ENCODE measurements at places on chromosomes 7 and 10. TPM values are rescaled to one million over a fixed set of nuclear protein-coding genes. Genes with fewer than 3 reads are reported as not detected.

DNA sequence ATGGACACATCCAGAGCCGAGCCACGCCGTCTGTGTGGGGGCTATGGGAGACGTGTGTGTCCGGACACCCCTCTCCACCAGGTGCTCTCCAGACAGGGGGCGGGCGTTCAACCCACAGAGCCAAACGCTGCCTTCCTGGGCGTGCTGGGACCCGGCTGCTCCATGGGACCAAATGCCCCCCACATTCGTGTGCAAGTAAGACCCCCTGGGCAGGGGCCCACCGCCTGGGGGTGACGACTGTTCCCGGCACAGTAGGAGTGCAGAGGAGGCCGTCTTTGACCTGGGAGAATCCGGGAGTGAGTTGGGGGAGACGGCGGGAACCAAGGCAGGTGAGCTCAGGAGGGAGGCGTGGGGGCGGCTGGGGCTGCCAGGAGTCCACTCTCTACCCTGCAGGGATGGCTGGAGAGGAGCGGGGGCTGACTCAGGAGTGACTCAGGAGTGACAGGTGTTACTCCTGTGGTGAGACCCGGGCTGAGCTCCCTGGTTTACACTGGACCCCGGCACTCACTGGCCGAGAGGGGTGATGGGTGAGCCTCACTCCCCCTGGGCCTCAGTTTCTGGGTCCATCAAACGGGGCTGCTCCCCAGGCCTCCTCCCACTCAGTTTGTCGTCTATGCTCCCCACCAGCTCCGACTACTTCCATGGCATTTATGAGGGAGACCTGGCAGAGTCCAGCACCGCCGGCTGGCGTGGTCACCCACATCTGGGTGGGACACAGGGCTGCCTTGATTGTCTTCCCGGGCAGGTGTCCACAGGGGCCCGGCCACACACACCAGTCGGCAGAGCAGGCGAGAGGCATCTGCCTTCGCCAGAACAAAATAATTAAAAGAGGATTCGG is 95.0 kb downstream of the MICALL2 start:
- no peak for DNase-seq

Gene RAMP3
- not detected for total RNA-seq

DNA sequence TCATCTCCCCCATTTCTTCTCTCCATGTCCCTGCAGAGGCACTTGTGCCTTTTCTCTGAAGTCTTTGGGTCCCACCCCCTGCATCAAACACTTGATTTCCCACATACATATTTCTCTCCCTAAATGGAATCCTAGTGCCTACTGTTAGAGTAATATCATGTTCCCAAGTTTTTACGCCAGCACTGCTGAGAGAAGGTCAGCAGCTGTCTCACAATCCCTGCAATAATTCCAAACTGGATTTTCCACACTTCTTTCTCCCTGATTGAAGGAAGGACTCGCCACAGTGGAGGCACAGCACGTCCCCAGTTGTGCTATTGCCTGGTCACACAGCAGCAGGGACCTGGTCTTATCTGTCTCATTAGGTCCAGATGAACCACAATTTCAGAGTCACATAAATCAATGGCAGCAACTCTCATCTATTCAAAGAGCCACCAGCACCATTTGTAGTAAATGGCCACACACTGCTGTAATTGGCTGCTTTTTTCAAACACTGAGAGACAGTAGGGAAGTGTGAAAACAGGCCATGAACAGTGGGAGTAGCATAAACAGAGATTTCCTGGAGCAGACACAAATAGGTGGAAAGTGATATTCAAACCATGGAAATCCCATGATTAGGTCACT is 605.5 kb downstream of the XPNPEP1 start:
- DNase-seq, result no peak

GRCh38 chr7:157560258-157560654 is 223.5 kb downstream of the DNAJB6 start:
- DNase-seq, result no peak

- DNase-seq, result peak; percentile 25
Observed at GRCh38 chr10:4770801-4771553, 55.0 kb upstream of the AKR1E2 start.

DNA sequence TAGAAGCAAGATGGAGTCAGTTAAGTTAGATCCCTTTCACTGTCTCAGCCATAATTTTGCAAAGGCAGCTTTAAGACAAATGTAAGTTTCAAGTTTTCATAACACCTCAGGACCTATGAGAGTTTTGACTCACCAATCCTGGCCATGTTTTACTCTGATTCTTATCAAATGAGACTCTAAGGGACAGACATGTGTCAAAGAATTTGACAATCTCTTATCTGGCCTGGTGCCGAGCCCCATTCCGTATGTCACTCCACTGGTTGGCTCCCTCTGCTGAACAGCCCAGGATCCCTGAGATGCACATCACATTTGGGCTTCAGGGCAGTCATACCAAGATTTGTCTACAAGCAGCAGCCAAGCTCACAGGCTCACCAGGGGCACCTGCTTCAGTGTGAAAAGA is 187.6 kb upstream of the STK17A start:
- DNase-seq, result no peak
